ENCODE measurements at places on chromosomes 16 and 17.

DNA sequence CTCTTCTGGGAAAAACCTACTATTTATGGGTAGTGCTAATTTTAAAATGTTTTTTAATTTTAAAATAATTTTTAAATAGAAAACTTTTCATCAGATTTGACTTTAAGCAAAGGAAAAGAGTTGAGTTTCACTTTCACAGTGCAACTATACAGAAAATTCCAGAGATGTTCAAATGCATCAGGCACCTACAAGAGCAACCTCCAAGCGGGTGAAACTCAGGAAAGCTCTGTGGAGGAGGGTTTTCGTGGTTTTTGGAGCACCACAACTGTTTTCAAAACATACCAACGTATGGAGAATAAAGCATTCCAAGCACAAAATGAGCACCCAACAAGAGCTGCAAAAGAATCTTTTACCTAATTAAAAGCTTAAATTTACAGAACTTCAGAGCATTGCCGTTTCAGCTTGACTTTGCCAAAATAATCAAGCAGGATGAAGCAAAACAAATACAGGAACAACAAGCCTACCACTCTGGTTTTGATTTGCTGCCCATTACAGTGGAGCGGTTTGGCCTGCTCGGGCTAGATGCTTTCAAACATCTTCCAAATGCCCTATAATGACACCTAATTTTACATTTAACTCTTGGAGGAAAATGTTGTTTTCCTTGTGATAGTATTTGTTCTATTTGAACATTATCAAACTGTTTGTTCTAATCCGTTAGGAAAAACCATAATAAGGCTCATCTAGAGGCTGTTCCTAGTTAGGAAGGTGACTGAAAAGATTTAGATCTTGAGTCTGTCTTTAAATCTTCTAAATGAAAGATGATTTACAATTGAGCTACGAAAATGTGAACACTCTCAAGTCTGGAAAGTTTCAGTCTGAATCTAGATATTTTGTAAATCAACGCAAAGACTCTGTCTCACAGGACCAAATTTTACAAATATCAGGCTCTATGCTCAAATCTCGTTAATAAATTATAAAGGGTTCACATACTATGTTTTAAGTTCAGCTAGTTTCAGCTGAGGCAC, 34.5 kb downstream of the NACA2 start:
- no peak for DNase-seq

GRCh38 chr17:50916708-50917417, 50.7 kb upstream of the TOB1 start:
- no peak for DNase-seq

- no peak for DNase-seq
Observed at GRCh38 chr17:81022344-81022676, 12.6 kb upstream of the BAIAP2 start.

GRCh38 chr16:30380803-30381208, 1.6 kb downstream of the SEPTIN1 start:
- no peak for DNase-seq

- DNase-seq = no peak
Observed at GRCh38 chr17:39792526-39793221, 54.9 kb downstream of the GRB7 start.

DNA sequence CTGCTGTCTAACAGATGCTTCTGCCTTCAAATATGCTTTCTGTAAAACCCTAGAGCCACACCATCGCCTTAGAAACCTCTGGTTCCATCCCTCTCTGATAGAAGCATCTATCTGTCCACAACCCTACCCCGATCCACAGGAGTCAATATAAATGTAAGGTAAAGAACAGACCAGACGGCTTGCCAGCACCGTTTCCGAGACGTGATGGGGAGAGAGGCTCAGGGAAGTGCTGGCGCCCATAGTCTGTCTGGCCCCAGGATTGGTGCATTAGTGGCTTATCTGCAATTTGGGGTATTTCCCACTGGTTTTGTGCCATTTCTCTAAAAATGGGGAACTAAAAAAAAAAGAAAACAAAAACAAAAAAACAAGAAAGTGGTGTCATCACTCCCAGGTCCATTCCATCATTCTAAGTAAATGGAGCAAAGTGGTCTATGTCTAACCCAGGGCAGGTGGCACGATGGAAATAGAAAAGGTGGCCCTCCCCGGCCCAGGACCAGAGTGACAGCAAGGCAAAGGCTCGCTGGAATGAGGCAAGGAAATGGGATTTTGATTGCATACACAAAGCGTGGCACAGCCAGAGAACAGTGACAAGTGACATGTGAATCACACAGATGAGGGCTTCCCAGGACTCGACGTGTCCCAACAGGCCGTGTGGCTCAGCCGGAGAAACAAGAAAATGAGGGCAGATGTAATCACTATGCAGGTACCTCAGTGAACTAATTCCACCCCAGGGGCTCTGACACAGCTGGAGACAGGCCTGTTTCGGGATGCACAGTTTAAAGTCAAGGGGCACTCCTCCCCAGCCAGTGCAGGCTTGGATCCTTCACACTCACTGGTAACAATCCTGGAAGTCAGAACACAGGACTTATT, 125.6 kb downstream of the GAS7 start:
- DNase-seq = no peak

DNA sequence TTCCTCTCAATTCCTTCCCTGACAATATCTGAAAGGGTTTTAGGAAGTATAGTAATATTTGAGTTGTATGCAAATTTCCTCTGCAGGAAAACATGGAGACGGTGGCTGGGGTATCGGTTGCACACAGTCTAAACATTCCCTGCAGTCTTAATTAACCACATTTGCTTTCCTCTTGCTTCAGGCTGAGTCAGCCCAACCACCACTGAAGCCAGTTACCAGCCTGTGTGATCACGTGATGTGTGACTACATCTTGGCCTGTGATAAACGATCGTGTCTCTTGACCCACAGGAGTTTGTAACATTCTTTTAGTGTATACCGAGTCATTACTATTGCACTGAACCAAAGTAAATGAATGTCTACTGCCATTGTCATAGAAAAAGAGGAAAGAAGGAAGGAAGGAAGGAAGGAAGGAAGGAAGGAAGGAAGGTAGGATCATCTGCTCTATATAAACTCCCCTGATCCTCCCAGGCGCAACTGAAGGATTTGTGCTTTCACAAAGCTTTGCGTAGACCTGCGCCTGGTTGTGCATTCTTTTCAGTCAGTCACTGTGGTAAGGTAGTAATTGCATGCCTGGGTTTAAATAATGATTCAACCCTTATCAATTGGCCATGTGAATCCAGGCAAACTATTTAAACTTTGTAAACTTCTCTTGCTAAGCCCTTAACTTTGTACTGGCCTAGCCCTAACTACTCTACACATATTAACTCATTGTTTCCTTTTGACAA, 280.6 kb upstream of the SALL1 start:
- no peak for DNase-seq

DNA sequence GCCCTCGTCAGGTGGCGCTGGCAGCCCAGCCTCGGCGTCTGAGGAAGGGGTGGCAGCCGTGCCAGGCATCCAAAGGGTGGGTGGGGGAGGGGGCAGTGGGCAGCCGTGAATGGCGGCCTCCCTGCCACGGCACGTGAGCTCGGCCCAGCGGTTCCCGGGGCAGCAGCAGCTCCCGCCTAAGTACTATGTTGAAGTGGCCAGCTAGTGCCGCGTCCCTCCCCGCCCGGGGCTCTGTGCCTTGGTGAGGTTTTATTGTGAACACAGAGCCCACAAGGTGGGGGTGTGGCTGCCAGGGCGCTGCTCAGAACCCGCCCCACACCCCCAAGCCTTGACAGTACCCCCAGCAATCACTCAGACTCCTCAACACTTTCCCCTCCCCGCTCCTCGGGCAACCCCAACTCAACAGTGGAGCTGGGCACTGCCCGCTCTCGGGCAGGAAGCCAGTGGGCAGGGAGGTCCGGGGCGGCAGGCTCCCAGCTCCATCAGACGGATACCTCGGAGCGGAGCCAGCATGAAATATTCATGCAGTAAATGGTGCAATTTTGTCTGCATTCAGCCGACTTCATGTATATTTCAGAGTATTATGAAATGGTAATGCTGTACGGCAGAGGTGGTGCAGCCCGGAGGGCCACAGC, 80.4 kb downstream of the ENGASE start:
- peak; percentile 30 for DNase-seq
